ENCODE measurements at places on chromosomes 2 and 18. TPM values are rescaled to one million over a fixed set of nuclear protein-coding genes. Genes with fewer than 3 reads are reported as not detected.
A peak's percentile ranks its signal among the peaks of the same experiment; 100 is the strongest.

DNA sequence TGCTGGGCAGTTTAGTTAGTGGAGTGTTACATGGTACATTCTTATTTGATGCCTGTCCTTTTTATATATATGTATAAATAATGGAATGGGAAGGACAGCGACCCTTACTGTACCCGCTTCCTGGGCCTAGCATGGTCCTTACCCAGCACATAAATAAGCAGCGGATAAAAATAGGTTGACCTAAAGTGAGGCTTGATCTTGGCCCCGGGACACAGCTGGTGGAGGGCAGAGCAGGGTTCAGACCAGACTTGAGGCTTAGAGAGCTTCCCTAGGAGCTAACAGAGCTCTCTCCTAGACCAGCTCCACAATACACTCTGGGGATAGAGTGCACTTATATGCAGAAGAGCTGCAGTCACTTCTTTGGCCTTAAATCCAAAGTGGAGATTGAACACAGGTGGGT lies 46.9 kb upstream of the RPL31 start:
- H3K4me3 ChIP-seq, result no peak overlapping the region
- no peak overlapping the region for H3K27ac ChIP-seq
- no peak for DNase-seq
- no peaks in the 10 kb centered on the region for H3K4me1 ChIP-seq

- H3K27ac ChIP-seq, result no peak overlapping the region
- no peak overlapping the region for H3K4me3 ChIP-seq
- H3K27me3 ChIP-seq, result peaks cover 4% of the 10 kb centered on the region
- H3K36me3 ChIP-seq, result peaks cover 4% of the 10 kb centered on the region
These were observed 77.0 kb downstream of the PRKCE start for GRCh38 chr2:45728458-45728942.

- no peak overlapping the region for H3K4me3 ChIP-seq
- H3K27me3 ChIP-seq, result peaks cover 4% of the 10 kb centered on the region
- no peak for DNase-seq
- peaks cover 12% of the 10 kb centered on the region for H3K36me3 ChIP-seq
- H3K27ac ChIP-seq, result peak overlapping the region; percentile 34
These were observed 164.2 kb downstream of the ANTXR1 start for GRCh38 chr2:69177063-69177771.

- H3K36me3 ChIP-seq, result no peaks in the 10 kb centered on the region
- H3K4me1 ChIP-seq, result no peaks in the 10 kb centered on the region
- H3K27me3 ChIP-seq, result no peaks in the 10 kb centered on the region
- no peak overlapping the region for H3K4me3 ChIP-seq
These were observed 28.9 kb upstream of the TMEM214 start for GRCh38 chr2:27003857-27004256.

DNA sequence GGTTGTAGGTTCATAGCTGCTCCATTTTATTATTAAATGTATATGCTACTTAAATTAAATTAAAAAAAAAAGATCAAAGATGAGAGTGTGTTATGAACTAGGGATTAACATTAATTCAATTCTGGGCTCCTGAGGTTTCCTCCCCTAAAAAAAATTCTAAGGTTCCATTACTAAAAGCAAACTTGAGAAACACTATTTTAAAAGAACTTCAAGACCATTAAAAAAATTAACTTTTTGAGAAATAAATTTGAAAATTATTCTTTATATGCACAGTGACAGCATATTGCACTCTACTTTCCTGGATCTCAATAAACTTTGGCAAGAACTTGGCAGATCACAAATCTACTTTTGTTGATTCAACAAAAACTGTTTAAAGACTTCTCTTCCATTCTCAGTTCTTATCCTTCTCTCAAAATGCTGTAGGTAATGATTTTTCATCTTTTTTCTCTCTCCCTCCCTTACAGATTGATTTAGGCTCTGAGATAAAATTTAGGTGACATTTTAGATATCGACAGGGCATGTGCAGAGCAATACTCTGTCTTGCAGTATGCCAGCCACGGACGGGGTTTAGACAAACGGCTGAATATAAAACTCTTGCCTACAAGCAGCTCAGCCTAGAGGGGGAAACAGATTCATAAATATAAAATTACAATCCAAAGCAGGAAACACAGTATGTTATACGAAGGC lies 592 bp upstream of the MARS2 start:
- H3K27me3 ChIP-seq, result peaks cover 2% of the 10 kb centered on the region
- peaks cover 5% of the 10 kb centered on the region for H3K4me1 ChIP-seq
- no peak for DNase-seq
- H3K4me3 ChIP-seq, result peak overlapping the region; percentile 87
- H3K36me3 ChIP-seq, result no peaks in the 10 kb centered on the region

GRCh38 chr2:109032229-109032820 lies 43.3 kb upstream of the EDAR start:
- no peak for DNase-seq
- peaks cover 3% of the 10 kb centered on the region for H3K4me1 ChIP-seq
- peaks cover 6% of the 10 kb centered on the region for H3K27me3 ChIP-seq
- H3K36me3 ChIP-seq, result peaks cover 5% of the 10 kb centered on the region

- no peak for DNase-seq
- H3K4me1 ChIP-seq, result peaks cover 47% of the 10 kb centered on the region
- no peak overlapping the region for H3K27ac ChIP-seq
- H3K27me3 ChIP-seq, result no peaks in the 10 kb centered on the region
- H3K4me3 ChIP-seq, result no peak overlapping the region
These were observed 177.2 kb downstream of the NEDD4L start for GRCh38 chr18:58221060-58221725.

DNA sequence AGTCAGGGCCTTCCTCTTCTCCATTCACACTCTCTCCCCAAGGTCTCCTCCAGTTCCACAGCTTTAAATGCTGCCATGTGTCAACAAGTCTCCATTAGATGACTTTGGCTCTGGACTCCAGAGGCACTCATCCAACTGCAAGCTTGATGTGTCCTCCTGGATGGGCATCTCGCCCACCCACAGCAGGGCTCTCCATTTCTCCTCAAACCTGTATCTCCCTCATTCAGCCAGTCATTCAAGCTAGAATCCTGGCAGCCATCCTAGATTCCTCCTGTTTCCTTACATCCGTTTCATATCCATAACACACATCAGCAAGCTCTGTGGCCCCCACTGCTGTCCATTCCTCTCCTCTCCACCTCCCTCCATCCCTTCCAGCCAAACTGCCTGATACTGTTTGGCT lies 88.4 kb upstream of the AFF3 start:
- peaks cover 6% of the 10 kb centered on the region for H3K27me3 ChIP-seq
- H3K36me3 ChIP-seq, result no peaks in the 10 kb centered on the region
- no peak overlapping the region for H3K27ac ChIP-seq
- H3K4me1 ChIP-seq, result peaks cover 5% of the 10 kb centered on the region
- DNase-seq, result no peak

DNA sequence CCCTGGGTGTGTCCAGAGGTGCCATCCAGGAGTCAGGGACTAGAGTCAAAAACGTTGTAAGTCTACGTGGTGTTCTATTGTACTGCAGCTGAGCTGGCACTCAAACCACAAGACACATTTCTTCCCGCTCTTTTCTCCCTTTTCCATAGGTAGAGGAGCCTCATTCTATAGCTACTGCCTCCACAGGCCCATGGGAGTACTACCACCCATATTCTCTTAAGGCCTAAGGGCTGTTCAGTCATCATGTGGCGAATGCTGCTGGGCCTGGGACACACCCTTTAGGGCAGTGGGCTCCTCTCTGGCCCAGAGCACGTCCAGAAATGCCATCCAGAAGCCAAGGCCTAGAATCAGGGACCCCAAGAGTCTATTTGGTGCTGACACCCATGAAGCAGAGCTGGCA lies 1271.7 kb downstream of the CNTNAP5 start:
- H3K4me3 ChIP-seq, result no peak overlapping the region
- no peak overlapping the region for H3K27ac ChIP-seq
- no peaks in the 10 kb centered on the region for H3K4me1 ChIP-seq
- no peak for DNase-seq
- no peaks in the 10 kb centered on the region for H3K36me3 ChIP-seq
- H3K27me3 ChIP-seq, result no peaks in the 10 kb centered on the region

- no peak for DNase-seq
- H3K36me3 ChIP-seq, result no peaks in the 10 kb centered on the region
- no peak overlapping the region for H3K4me3 ChIP-seq
- H3K27ac ChIP-seq, result no peak overlapping the region
These were observed 132.0 kb downstream of the ZNF804A start for GRCh38 chr2:184730288-184730687.

- no peak overlapping the region for H3K27ac ChIP-seq
- peak; percentile 4 for DNase-seq
- H3K4me1 ChIP-seq, result peaks cover 22% of the 10 kb centered on the region
- H3K36me3 ChIP-seq, result peaks cover 18% of the 10 kb centered on the region
- H3K4me3 ChIP-seq, result no peak overlapping the region
These were observed 9.9 kb downstream of the SLC66A2 start for GRCh38 chr18:79941473-79942119.

DNA sequence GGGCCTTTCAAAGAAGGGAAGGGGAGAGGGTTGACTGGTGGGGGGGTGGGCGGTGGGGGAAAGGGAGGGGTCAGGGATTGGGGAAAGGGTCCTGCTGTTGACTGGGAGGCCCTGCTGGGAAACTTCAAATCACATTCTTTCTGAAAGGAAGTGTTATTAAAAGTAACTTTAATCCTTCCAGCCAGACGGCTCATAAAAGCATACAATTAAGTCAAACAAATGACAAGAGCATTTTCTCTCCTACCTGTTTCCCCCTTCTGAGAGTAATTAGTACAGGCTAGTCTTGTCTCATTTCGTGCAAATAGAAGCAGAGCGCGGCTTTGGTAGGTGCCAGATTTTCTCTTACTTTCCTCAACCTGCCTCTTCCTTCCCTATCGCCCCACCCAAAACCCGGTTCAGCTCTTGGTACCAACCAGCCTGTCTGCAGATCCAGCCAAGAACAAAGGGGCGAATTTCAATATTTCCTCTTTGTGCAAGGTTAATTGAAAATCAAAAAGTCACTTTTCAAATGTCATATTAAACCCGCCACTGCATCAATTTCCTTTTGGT lies 2112.6 kb upstream of the PIK3C3 start:
- H3K27me3 ChIP-seq, result peaks cover 2% of the 10 kb centered on the region
- H3K4me1 ChIP-seq, result peaks cover 7% of the 10 kb centered on the region
- DNase-seq, result no peak

GRCh38 chr18:26406324-26406723 lies 142.0 kb downstream of the KCTD1 start:
- H3K4me3 ChIP-seq, result no peak overlapping the region
- H3K4me1 ChIP-seq, result no peaks in the 10 kb centered on the region
- H3K36me3 ChIP-seq, result no peaks in the 10 kb centered on the region
- DNase-seq, result no peak

DNA sequence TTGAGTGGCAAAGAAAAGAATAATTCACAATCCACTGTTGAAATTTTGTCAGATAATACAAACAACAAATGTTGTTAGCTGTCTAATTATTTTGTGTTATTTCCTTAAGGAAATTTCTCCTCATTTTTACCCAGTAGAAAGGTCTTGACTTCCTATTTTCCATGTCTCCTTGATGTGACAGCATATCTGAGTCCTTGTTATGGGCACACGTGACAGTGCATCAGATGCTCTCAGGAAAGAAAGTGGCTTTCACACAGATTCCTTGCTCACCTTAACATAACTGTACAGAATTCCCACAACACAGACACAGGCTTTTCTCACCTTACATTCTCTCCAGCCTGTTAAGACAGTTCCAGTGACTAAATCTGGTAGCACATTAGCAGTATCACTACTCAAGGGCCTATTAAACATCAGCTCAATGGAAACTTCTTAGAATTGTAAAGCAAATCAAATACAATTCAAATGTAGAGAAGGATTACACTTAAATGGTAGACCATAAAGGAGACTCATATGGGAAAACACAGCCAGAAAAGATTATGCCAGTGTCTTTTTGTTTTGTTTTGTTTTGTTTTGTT lies 30.2 kb upstream of the GPR55 start:
- H3K27me3 ChIP-seq, result peaks cover 4% of the 10 kb centered on the region
- no peak overlapping the region for H3K4me3 ChIP-seq
- H3K4me1 ChIP-seq, result no peaks in the 10 kb centered on the region
- no peaks in the 10 kb centered on the region for H3K36me3 ChIP-seq
- DNase-seq, result no peak

DNA sequence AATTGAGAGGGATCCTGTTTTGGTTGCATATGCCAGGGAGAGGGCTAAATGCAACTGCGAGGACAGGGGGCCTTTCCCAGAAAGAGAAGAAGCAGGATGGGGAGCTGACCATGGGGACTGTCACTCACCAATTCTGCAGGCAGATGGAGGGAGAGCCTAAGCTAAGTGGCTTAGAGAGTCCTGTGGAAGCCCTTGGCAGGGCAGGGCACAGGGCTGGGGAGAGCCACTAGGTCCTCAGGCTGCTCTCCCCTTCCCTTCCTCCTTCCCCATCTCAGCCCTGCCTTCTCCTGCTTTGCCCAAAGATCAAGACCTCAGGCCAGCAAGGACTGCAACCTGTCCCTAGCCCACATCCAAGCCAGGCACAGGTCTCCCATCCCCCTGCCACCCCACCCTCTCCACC lies 24.4 kb upstream of the CATIP start:
- H3K4me3 ChIP-seq, result no peak overlapping the region
- peaks cover 7% of the 10 kb centered on the region for H3K27me3 ChIP-seq
- H3K4me1 ChIP-seq, result peaks cover 34% of the 10 kb centered on the region
- H3K27ac ChIP-seq, result no peak overlapping the region
- no peaks in the 10 kb centered on the region for H3K36me3 ChIP-seq
- no peak for DNase-seq

GRCh38 chr2:120541553-120541932 lies 194.1 kb upstream of the GLI2 start:
- no peak overlapping the region for H3K4me3 ChIP-seq
- no peak overlapping the region for H3K27ac ChIP-seq
- no peak for DNase-seq
- H3K36me3 ChIP-seq, result no peaks in the 10 kb centered on the region
- peaks cover 12% of the 10 kb centered on the region for H3K4me1 ChIP-seq
- H3K27me3 ChIP-seq, result peaks cover 5% of the 10 kb centered on the region

DNA sequence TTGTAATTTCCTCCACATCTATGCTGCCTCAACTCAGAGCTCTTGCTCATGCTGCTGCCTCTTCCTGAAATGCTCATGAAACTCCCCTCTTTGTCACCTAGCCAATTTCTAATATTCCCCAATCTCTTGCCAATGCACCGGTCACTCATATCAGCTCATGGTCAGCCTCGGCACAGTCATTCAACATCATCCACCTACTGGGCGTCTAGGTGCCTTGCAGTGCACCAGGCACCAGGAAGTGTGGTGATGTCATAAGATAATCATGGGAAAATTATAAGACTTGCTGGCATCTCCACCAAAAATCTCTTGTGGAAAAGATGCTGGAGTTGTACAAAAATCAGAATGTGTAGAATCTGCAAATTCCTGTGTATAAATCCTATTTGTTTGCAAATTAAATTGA lies 52.6 kb upstream of the RAB27B start:
- no peaks in the 10 kb centered on the region for H3K36me3 ChIP-seq
- no peaks in the 10 kb centered on the region for H3K27me3 ChIP-seq
- no peak overlapping the region for H3K27ac ChIP-seq
- no peak for DNase-seq
- no peak overlapping the region for H3K4me3 ChIP-seq

- H3K4me3 ChIP-seq, result no peak overlapping the region
- no peaks in the 10 kb centered on the region for H3K27me3 ChIP-seq
- H3K27ac ChIP-seq, result no peak overlapping the region
- H3K36me3 ChIP-seq, result no peaks in the 10 kb centered on the region
These were observed 183.8 kb upstream of the DCC start for GRCh38 chr18:52156166-52156565.

- H3K27ac ChIP-seq, result no peak overlapping the region
- peaks cover 4% of the 10 kb centered on the region for H3K36me3 ChIP-seq
- DNase-seq, result no peak
These were observed 318.3 kb upstream of the MYT1L start for GRCh38 chr2:2649109-2650072.

KIAA2012 gene
- not detected for total RNA-seq

TRIM54 gene
- total RNA-seq, result 2.0 TPM

ALPG gene
- total RNA-seq, result 2.4 TPM

SERPINB8 gene
- total RNA-seq, result 4.2 TPM

RGPD6 gene
- 11.5 TPM for total RNA-seq

SUPT7L gene
- 47.4 TPM for total RNA-seq

CCL20 gene
- total RNA-seq, result not detected

KCTD1 gene
- 18.8 TPM for total RNA-seq

MEP1B gene
- not detected for total RNA-seq

IL18R1 gene
- not detected for total RNA-seq

All from glutamatergic neuron (in vitro differentiated cells).